ENCODE measurements at places on chromosomes 11 and 22.

- DNase-seq: no peak
Observed at GRCh38 chr11:118485273-118485672, 42.0 kb upstream of the TTC36 start.

DNA sequence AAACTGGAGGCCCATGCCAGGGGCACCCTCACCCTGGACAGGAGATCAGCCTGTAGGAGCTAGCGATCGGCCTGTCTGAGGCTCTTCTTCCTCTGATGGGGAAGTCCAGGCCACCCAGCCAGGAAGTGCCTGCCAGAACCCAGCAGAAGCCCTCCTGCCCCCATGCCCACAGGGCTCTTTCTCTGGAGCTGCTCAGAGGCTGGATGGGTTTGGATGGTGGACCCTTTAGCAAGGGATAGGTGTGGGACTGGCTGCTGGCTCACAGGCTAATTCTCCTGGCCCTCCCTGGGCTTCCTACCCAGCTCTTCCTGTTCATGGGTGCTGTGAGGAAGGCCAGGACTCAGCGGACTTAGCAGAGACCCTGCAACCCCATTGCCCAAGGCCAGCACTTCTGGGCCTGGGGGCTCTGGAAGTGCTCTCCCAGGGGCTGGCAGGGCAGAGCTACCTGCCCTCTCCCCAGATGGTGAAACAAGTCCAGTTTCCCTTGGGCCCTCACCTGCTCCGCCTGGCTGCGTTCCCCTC is 7.6 kb downstream of the FXYD2 start:
- DNase-seq: no peak

DNA sequence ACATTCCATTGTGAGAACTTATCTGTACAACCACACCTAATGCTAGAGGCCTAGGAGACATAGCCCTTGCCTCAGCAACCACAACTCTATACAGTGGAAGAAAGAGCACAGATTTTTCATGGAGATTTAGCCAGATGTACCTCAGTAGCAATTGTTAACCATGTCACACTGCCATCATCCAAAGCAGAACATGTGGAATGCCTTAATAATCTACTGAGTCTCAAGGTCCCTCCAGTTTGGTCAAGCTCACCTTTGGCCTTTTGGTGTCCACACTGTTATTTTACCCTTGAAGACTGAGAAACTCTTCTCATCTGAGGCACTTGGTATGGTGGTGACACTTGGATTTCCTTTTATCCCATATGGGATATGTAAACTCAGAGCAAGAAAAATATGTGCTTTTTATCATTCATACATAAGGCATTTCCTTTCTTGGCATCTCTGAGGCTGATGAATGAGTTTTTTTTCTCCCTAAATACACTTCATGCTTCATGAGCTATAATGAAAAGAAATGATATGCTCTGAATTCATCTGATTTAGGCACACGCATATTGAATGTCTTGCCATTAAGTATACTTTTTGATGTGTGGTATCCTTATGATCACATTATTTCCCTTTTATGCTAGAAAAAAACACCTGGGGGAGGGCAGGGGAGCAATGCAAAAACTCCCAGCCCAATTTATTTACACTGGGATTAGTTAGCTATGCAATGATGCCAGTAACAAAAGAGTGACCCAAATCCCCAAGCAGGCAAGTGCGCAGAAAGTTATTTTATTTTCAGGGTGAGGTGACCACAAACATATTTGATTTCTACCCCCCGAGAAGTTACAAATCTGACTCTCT is 63.3 kb upstream of the ME3 start:
- DNase-seq: no peak

GRCh38 chr11:118334745-118335144 is 7.8 kb downstream of the CD3D start:
- DNase-seq: no peak

DNA sequence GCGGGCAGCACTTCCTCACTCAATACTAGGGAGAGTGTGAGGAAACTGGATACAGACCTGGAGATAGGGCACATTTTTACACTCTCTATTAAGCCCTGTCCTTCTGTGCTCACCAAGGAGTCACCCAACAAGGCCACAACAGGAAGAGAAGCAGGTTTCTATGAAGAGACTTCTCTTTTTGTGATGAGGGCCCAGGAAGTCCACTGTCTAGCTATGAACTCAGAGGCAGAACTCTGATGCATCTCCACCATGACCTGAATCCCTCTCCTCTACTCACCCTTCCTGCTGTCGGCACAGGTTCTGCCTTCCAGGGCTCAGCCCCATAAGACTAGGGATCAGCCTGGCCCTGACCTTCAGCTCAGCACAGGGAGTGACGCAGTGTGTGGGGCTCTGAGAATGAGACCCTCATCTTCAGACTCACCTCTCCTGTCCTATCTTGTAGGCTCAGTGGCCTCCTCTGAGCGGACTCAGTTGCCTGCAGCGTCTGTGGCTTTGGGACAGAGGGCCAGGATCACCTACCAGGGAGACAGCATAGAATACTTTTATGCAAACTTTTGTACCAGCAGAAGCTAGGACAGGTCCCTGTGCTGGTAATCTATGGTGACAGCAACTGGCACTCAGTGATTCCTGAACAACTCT is 49.3 kb upstream of the IGLL5 start:
- no peak for DNase-seq

- DNase-seq: no peak
Observed at GRCh38 chr11:20163783-20164481, 3.7 kb upstream of the DBX1 start.

DNA sequence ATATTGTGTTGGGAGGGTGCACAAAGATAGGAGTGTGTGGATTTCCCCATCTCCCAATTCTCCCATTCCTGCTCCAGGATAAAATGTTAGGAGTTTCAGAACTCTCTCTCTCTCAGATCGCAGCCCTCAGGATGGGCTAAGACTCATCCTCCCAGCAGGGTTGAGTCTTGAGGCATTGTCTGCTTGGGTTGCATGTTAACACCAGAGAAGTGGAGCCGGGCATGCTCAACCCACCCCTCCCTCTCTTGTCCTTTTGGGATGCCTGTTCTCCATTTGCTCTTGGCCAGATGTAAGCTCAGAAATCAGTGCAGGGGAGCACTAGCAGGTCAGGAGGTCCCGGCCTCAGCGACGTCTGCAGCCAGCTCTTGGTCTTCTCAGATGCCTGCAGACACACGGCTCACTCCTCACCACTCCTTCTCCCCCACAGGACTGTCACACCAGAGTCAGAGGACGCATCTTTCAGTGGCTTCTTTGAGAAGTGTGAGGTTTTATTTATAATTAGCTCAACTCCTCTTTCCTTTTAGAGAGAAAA is 1456.5 kb downstream of the TBC1D22A start:
- no peak for DNase-seq

- DNase-seq: no peak
Observed at GRCh38 chr11:27209562-27210005, 153.4 kb downstream of the CCDC34 start.

- no peak for DNase-seq
Observed at GRCh38 chr11:104529213-104529612, 365.3 kb upstream of the PDGFD start.

DNA sequence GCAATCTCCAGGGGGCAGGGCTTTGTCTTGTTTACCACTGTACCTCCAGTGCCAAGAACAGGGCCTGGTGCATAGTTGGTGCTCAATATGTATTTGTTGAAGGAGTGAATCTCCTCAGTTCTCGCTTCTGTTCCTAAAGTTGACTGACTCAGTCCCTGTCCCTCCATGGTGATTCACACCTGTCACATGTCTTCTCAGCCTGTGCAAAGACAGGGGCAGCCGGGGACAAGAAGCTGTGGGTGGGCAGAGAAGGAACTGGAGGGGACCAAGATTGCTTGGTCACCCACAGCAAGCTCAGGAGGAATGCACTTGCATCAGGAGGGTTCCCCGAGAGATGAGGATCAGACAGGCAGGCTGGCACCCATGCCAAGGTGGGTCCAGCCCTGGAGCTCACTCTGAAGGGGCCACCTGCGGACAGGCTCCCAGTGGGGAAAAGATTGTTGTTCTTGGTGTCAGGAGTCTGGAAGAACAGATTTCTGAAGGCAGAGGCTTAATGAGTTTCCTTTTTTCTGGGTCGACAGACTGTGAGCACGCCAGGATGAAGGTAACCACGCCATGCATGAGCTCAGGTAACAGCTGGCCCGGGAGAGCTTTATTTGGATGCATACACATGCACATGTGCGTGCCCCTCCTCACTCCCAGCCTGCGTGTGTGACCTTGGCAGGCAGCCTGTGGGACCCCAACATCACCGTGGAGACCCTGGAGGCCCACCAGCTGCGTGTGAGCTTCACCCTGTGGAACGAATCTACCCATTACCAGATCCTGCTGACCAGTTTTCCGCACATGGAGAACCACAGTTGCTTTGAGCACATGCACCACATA is 16.9 kb downstream of the IL17RA start:
- DNase-seq: no peak

- no peak for DNase-seq
Observed at GRCh38 chr11:69203381-69203780, 47.6 kb downstream of the SMIM38 start.

DNA sequence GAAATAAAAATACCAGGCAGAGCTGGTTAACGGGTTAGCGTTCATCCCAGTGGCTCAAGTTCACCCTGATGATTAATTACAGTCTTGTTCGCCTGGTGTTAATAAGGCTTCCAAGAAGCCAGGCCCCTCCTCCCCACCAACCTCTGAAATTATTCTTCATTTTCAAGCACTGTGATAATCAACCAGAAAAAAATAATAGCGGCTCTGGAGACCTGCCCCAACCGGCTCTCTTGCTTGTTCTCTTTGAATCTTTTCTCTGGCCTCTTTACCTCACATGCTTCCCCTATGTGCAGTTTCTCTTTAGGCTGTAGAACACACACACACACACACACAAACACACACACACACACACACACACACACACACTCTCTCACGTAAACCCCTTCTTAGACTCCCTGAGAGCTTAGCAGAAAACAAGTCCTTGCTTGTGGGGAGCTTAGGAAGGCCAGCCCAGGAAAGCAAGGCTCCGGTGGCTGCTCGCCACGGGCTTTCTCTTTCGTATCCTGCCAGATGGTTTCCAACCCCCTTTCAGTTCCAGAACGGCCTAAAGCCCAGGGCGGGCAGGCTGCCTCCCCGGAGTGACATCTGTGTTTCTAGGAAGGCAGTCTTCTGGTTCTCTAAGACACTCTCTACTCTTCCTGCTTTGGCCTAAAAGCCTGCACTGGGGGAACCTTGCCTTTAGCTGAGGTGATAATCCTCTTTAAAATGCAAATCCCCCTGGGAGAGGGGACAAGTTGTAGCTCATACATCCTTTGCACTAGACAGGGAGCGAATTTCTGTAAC is 106.4 kb upstream of the SESN3 start:
- DNase-seq: peak; percentile 28

- no peak for DNase-seq
Observed at GRCh38 chr11:63142459-63142858, 1.6 kb downstream of the SLC22A24 start.

DNA sequence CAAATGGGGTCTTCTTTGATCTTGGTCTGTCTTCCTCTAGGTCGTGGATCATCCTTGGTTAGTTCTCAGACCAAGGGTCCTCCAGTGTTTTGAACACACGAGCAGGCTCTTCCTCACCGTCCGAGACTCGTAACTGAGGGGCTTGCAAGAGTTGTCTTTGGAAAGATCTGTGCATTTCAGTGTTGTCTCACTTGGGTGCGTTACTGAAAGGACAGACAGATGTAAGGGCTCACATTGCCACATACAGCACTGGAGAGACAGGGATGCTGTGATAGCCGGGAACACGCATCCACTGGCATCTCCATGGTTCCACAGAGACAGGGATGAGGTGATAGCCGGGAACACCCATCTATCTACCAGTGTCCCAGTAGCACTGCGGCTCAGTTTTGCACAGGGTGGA is 15.7 kb downstream of the GLB1L2 start:
- no peak for DNase-seq
